ENCODE measurements at places on chromosomes 16 and 17. TPM values are rescaled to one million over a fixed set of nuclear protein-coding genes. Genes with fewer than 3 reads are reported as not detected.

Gene PLXDC1
- total RNA-seq, result not detected

Gene CIBAR2
- not detected for total RNA-seq

DNA sequence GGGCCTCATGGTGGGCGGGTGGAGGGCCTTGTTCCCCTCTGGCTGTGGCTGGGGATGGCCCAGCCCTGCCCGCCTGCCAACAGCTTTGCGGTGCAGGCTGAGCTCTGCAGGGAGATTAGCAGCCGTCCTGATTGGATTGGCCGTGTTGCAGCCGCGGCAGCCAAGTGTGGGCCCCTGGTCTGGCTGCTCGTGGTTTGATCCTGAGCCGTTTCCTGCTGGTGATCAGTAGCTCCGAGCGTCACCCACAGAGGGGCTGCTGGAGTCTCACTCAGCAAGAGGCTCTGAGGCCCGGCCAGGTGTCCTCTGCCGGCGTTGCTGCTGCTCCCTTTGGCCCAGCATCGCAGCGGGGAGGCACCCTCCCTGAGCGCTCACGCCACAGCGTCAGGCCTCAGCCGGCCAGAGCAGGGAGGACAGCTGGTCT is 32.5 kb downstream of the BAIAP2 start:
- no peak for DNase-seq

DNA sequence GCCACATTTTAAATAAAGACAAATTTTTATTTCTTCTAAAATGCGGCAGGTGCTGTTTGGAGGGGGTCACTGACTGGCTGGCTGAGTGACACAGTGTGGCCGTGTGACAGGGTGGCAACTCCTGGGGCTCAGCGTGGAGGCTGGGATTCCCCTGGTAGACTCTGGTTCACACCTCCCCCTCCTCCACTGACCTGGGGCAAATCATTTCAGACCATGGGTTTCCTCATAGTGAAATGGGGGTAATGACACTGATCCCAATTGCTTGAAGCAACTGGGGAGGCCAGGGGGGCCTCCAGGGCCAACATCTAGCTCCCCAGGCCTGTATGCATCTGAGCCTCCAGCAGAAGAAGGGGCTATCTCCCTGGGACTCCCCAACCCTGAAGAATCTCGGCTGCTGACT is 6.6 kb downstream of the HSD11B2 start:
- DNase-seq, result no peak

GRCh38 chr17:1905190-1905913 is 75.5 kb downstream of the RPA1 start:
- no peak for DNase-seq
